ENCODE measurements at places on chromosomes 11 and 22. TPM values are rescaled to one million over a fixed set of nuclear protein-coding genes. Genes with fewer than 3 reads are reported as not detected.

- no peak overlapping the region for H3K27ac ChIP-seq
- peaks cover 37% of the 10 kb centered on the region for H3K27me3 ChIP-seq
- H3K36me3 ChIP-seq = no peaks in the 10 kb centered on the region
- H3K4me3 ChIP-seq = no peak overlapping the region
- ATAC-seq = no peak
Observed at GRCh38 chr11:132402071-132402684, 1031.8 kb downstream of the NTM start.

- peak overlapping the region; percentile 88 for H3K27ac ChIP-seq
- H3K36me3 ChIP-seq = no peaks in the 10 kb centered on the region
- ATAC-seq = no peak
- H3K4me1 ChIP-seq = peaks cover 55% of the 10 kb centered on the region
Observed at GRCh38 chr11:47177846-47178245, 1.2 kb upstream of the ARFGAP2 start.

DNA sequence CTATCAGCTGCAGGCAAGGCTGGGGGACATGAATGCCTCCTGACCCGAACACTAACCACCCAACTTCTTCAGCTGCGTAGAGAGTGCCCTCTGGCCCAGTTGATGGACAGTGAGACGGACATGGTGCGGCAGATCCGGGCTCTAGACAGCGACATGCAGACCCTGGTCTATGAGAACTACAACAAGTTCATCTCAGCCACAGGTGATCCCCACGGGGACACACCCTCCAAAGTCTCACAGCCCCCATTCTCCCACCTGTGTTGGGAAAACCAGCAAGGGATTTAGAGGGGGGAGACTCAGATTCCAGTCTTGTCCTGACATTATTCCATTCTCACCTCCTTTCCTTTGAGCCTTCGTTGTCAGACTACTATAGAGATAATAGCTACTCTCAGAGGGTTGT, 912 bp downstream of the VPS51 start:
- peak overlapping the region; percentile 95 for H3K27ac ChIP-seq
- peaks cover 26% of the 10 kb centered on the region for H3K36me3 ChIP-seq
- peaks cover 36% of the 10 kb centered on the region for H3K4me1 ChIP-seq
- peak overlapping the region; percentile 87 for H3K4me3 ChIP-seq
- no peak for ATAC-seq

DNA sequence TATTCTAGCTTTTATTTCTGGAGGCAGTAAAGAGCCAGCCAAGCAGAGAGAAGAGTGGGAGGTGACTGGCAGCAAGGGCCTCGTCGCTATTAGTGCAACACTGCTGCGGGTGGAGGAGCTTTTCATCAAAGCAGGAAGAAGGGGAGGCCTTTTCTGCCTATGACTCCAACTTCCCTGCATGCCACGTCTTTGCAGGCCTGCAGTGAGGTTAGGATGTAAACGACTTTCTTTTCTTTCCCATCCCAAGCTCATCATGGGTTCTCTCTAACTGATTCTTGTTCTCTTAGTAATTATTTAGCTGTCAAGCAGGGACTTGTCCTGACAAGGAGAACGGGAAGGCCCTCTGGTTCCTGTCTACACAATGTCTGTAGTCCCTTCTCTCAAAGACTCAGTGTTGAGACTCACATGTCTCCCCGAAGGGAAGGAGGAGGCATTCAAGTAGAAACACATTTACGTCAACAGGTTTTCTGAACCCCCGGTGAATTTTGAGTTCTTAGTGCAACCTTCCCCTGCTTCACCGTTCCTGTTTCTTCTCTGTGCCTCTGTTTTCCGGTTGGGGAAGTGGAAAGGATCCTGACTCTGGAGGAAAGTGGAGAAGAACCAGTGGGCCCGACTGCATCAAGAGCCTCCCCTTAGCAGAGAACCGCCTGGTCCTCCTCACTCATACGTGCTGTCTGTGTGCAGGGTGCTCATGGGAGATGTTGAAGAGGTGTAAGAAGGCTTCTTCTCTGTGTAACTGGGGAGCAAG, 56.9 kb downstream of the PACS1 start:
- no peak overlapping the region for H3K4me3 ChIP-seq
- H3K27me3 ChIP-seq = no peaks in the 10 kb centered on the region
- ATAC-seq = peak; percentile 65
- peak overlapping the region; percentile 50 for H3K27ac ChIP-seq
- no peaks in the 10 kb centered on the region for H3K36me3 ChIP-seq

GRCh38 chr22:47782328-47783075, 1020.1 kb downstream of the TBC1D22A start:
- no peak overlapping the region for H3K27ac ChIP-seq
- no peaks in the 10 kb centered on the region for H3K4me1 ChIP-seq
- H3K36me3 ChIP-seq = no peaks in the 10 kb centered on the region
- peaks cover 59% of the 10 kb centered on the region for H3K27me3 ChIP-seq
- H3K4me3 ChIP-seq = no peak overlapping the region

DNA sequence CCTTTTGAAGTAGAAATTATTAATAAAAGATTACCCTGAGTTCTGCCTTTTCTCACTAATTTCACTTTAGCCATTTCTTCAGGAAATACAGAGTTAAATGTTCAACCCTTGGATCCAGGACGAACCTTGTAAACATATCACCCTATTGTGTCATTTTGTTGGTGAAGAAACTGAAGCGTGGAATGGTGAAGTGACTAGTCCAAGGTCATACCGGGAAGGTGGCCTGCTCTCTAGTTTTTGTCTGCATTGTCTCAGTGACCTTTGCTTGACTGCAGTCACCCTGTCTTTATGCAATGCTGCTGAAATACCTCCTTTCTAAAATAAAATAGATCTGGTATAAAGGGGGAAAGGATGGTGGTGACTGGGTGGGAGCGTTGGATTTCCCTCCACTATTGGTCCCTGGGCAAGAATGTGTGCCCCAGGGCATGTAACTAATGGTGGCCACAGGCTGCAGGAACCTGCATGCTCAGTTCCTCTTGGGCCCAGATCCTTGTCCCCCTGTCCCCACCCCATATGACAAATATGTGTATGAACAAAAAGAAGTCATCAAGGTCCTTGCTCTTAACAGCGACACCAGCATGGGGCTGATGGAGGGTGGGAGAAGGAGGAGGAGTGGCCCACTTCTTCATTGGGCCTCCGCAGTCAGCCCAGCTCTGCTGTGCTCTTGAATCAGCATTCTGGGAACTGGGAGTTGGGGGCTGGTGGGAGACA, 977 bp upstream of the SORL1-AS1 start:
- no peak for ATAC-seq
- no peak overlapping the region for H3K4me3 ChIP-seq
- H3K4me1 ChIP-seq = no peaks in the 10 kb centered on the region
- no peaks in the 10 kb centered on the region for H3K36me3 ChIP-seq

DNA sequence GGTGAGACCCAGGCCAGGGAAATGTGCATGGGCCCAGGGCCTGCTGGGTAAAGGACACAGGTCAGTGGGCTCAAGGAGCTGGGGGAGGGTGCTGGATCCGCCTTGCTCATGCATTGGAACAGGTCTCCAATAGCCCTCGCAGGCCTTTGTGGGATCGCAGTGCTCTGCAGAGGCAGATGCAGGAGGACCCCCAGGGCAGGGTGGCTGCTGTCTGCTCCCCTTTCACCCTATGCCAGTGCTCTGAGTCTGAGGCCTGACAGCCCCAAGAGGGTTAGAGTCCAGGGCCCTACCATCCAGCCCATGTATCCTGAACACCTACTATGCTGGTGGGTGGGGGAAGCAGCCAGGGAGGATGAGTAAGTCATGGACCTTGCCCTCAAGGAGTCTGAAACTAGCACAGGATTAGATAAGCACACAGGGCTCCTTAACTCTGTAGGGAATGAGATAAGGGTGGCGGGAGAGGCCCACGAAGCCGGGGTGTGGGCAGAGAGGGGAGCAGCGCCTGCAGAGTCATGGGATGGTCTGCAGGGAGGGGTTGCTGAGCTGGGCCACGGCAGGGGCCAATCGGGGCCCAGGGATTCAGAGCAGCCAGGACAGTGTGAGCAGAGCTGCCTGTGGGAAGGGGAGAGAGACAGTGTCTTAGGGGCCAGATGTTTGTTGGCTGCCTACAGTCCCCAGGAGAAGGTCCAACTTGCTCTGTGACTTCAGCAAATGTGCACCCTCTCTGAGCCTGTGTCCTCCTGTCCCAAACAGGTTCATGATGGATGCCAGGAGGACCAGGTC, 10.5 kb upstream of the EHD1 start:
- no peak overlapping the region for H3K27ac ChIP-seq
- ATAC-seq = no peak
- no peaks in the 10 kb centered on the region for H3K36me3 ChIP-seq
- H3K27me3 ChIP-seq = no peaks in the 10 kb centered on the region
- H3K4me3 ChIP-seq = no peak overlapping the region

DNA sequence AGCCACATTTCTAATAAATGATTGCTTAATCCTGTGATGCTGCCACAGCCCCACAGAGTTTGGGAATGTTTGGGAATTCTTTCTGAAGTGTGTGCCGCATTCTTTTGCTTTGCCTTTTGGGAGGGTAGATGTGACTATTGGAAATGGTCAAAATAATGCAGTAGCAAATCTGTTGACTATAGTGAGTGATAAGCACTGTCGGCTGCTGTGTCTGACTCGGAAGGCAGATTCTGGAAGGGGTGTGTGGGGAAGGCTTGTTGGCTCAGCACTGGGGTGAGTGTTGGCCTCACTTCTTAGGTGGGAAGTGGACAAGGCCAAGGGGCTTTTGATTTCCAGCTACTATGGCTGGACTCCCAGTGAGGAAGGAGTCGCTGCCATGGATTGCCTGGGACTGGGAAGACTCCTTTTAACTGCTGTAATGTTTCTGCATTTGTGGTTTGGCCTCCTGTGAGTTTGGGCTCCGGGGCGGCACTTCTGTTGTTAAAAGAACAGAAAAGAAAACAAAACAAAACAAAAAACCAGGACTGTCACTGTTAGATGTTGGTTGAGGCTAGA, 20.1 kb downstream of the ZBTB16 start:
- peak overlapping the region; percentile 66 for H3K27ac ChIP-seq
- peaks cover 94% of the 10 kb centered on the region for H3K36me3 ChIP-seq
- peak overlapping the region; percentile 28 for H3K4me3 ChIP-seq
- H3K27me3 ChIP-seq = no peaks in the 10 kb centered on the region

DNA sequence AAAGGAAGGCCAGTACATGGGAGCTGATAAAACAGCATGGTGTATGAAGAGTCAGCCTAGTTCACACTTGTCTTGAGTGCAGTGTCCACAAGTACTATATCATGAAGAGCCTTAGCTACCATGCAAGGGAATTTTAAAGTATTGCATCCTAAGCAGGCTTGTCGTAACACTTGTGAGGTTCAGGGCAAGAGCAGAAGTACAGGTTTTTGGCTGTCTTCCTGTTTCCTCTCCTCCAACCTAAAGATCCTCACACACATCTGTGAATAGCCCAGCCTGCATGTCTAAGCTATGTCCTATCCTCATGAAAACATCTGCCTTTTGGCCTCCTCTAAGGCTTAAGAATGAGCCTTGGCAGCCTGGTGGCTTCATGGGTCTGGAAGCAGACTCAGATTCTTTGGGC, 34.6 kb upstream of the TMEM123 start:
- no peaks in the 10 kb centered on the region for H3K27me3 ChIP-seq
- H3K27ac ChIP-seq = no peak overlapping the region
- ATAC-seq = no peak

GRCh38 chr11:10461276-10461790, 6.3 kb downstream of the AMPD3 start:
- no peak overlapping the region for H3K27ac ChIP-seq
- H3K27me3 ChIP-seq = no peaks in the 10 kb centered on the region
- no peak for ATAC-seq

DNA sequence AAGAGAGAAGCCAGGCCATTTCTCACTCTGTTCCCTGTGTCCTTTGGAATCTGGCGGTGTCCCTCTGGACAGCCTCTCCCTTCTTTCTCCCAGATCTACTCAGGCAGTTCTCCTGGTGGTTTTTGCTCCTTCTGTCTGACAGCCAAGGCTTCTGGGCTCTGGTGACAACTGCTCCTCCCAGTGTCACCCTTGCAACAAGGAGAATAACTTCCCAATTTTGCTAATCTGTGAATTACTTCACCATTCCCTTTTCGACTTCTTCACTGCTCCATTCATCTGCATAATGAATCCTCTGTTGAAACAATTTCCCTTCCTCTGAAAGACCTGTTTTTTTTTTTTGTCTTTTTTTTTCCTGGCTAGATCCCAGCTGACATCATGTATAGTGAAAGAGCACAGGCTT, 56.3 kb upstream of the PDE3B start:
- ATAC-seq = no peak
- no peaks in the 10 kb centered on the region for H3K4me1 ChIP-seq
- H3K27me3 ChIP-seq = no peaks in the 10 kb centered on the region
- H3K36me3 ChIP-seq = no peaks in the 10 kb centered on the region
- no peak overlapping the region for H3K4me3 ChIP-seq

GRCh38 chr11:71402878-71403277, 45.3 kb downstream of the DHCR7 start:
- no peak for ATAC-seq
- H3K27me3 ChIP-seq = peaks cover 22% of the 10 kb centered on the region
- H3K4me3 ChIP-seq = no peak overlapping the region
- no peaks in the 10 kb centered on the region for H3K36me3 ChIP-seq

GRCh38 chr11:65558002-65558929, at the start of gene LTBP3:
LTBP3 (minus strand) TSS chr11:65558359; CDS start chr11:65557959, 400 bp downstream.
- H3K4me3 ChIP-seq = peak within 1 kb of the TSS; percentile 79
- peak; percentile 88 for ATAC-seq
- H3K4me1 ChIP-seq = peaks cover 59% of the 10 kb centered on the region

DNA sequence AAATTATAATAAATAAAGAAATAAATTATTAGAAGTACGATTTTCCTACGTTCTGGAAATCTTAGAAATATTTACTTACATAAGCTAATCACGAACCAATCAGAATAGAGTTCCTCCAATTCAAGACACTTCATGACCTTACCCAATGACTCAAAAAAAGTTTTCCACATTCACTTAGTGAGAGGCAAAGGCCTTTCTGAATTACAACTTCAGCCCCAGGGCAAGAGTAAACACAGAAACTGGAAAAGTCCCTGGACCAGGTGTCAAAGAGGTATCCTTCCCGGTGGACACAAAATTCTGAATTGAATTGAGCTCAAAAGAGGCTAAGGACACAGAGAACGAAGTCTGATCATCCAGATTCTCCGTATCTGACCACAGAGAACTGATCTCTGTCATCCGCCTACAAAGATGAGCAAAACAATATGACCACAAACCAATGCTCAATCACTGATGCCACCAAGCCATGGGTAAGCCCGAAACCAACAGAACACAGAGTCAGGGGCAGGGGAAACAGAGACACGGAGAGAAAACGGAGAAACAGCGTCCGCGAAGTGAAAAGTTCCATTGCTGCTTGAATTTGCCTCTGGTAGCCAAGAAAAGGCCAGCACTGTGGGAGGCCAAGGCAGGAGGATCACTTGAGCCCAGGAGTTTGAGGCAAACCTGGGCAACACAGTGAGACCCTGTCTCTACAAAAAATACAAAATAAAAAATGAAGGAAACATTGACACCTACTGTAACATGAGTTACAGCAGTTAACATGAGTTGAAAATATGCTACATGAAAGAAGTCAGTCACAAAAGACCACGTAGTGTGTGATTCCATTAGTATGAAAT, 6.8 kb downstream of the BID start:
- H3K4me1 ChIP-seq = no peaks in the 10 kb centered on the region

DNA sequence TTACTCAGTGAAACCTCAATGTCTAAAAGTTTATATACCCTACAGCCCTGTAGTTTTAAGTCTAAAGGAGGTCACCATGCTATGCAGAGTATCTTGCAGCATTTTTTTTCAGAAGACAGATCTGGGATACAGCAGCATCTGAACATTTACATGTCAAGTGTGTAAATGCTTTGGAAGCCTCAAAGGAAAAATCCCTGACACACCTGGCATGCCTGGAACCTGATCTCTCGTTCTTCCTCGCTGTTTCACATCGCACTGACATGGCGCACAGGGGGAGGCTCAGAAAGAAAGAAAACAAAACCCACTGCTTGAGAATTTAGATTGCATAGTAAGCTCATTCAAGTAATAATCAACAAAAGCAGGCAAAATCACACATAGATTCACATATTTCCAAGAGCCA, 31.0 kb downstream of the PAX6 start:
- H3K4me3 ChIP-seq = no peak overlapping the region
- H3K4me1 ChIP-seq = no peaks in the 10 kb centered on the region
- no peaks in the 10 kb centered on the region for H3K27me3 ChIP-seq
- H3K27ac ChIP-seq = no peak overlapping the region

The TRIM51 gene
- not detected for total RNA-seq

The APOBEC3B gene
- total RNA-seq = not detected
